Daoy (cell line): ENCODE measurements at places on chromosomes 16 and 17.

- peak; percentile 86 for DNase-seq
These were observed 186.5 kb downstream of the STX8 start for GRCh38 chr17:9389111-9389527.

DNA sequence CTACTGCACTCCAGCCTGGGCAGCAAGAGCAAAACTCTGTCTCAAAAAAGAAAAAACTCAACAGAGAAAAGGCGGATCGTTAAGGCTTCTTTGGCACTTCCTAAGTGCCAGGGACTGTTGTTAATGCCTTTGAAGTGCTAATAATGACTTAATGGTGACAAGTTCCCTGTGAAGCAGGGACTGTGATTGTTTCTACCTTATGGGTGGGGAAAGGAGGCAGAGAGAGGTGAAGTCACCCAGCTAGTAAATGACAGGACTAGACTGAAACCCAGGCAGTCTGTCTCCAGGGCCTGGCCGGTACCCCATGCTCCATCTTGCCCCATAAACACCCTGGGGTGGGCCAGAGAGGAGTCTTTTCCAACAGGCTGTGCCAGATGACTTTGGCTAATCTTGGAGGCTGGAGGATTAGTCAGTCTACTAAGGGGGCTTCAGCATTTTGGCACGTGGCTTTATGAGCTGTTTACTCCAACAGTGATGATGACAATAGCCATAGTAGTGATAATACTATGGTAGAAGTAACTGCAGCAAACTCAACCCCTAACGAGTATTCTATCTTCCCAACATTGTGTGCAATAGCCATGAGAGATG, 26.9 kb downstream of the ABCC1 start:
- DNase-seq = no peak

- DNase-seq = no peak
These were observed 78.3 kb downstream of the GAS7 start for GRCh38 chr17:10120109-10120485.

- peak; percentile 3 for DNase-seq
These were observed 189.2 kb downstream of the SEC14L1 start for GRCh38 chr17:77329741-77330531.

- peak; percentile 16 for DNase-seq
These were observed 8.0 kb downstream of the TSR3 start for GRCh38 chr16:1343428-1344242.

DNA sequence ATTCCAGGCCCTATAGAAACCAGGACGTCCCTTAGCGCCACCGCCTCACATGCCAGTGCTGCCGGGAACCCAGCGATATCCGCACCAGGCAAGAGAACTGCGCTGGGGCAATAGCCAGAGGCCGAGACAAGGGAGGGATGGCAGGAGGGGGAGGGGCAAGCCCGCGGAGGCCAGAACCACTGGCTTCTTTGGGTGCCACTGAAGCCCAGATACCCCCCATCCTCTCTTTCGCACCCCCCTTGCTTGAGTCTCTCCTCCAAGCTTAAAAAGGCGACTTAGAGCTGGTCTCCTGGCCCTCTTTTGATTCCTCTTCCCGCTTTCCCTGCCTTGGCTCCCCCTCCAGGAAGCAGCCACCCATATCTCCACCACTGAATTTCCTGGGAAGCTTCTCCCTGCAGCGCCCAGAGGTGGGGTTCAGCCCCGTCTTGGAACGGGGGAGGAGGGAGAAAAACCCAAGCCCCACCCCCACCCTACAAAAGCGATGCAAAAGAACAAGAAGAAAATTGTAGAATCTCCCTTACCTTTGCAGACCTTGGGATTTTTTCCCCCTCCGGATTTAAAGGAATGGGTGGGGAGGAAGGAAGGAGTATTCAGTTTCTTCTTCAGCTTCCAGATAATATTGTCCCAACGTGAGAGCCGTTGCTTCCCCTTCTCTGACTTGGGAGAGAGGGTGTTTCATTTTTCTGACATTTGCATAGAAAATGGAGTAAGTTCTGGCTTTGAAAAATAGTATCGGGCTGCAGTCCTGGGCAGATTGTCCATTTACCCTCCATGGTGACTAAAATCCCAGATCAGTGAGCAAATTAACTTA, 622 bp downstream of the HOXB6 start:
- peak; percentile 67 for DNase-seq

GRCh38 chr16:4298761-4299522, 16.9 kb upstream of the GLIS2 start:
- DNase-seq = peak; percentile 95

DNA sequence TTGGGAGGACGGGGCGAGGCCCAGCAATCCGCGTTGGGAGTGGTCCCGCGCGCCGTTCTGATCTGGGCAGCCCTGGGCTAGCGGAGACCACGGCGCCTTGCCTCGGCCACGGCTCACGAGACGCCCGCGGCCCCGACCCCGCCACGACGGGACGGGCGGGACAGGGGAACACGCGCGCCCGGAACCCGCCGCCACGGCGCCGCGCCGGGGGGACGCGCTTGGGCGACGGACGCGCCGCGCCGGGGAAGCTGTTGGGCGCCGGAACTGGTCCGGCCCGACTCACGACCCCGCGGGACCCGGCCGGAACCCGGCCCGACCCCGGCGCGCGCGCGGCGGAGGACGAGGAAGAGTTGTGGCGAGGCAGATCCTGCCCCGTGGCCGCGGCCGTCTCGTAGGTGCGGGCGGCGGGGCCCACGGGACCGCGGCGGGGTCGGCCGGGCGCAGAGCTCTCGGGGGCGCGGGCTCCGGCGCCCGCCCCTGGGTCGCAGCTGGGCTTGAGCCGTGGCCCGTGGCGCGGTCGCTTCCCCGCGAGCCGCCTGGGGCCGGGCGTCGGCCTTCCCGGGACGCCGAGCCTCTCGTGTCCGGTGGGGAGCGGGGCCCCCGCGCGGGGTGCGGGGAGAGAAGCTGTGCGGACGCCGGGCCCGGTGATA, at the start of gene ACSF3:
Gene ACSF3, plus strand, starts transcription at position 251 of the 650 bp plus-strand sequence. CDS start 6,830 bp downstream, outside the sequence.
- DNase-seq = peak; percentile 70

DNA sequence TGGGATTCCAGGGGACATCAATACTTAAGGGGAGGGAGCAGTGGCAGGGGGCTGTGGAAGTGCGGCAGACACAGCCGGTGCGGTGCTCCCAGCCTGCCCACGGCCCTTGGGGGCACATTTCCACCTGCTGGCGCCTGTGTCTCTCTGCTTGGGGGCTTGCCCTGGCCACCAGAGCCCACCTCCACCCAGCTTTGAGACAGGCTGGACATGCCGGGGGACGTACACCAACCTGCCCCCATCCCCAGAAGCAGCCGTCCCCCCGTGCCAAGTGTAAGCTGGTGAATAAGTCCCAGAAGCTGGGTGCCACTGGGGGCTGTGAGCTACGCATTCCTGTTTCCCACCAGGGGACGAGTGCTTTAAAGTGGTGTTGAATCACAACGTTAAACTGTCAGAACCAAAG, 172.6 kb downstream of the GSG1L start:
- DNase-seq = no peak

DNA sequence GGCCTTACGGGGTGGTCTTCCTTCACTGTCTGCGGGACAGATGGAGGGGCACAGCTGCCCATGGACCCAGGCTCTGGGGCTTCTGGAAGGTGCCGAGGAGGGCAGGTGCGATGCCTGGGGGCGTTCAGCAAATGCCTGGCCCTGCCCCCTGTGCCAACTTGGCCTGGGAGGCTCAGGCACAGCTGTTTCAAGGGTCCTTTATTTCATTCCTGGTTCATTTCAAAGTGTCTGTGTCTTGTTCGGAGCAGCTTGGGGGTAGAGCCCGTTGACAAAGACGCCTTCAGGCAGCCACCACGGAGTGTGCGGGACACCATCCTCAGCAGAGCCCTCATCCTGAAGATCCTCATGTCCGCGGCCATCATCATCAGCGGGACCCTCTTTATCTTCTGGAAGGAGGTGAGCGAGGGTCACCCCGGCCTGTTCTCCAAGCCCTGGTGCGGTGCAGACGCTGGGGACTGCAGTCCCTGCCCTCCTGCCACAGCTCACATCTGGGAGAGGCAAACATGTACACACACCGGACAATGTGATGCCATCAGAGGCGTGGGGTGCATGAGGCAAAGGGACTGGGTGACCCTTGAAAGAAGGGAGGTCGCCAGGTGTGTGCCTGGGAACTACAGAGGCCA, 43.9 kb downstream of the MEAK7 start:
- DNase-seq = no peak

GRCh38 chr16:57537194-57537505, 779 bp upstream of the CCDC102A start:
- DNase-seq = no peak

GRCh38 chr16:46974352-46974751, 878 bp upstream of the DNAJA2 start:
- peak; percentile 13 for DNase-seq

- DNase-seq = no peak
These were observed 1.0 kb upstream of the ANKRD40CL start for GRCh38 chr17:50768346-50768761.

GRCh38 chr17:58401287-58401686, 16.0 kb downstream of the RNF43 start:
- DNase-seq = no peak

- DNase-seq = peak; percentile 70
These were observed 8.0 kb downstream of the SPPL2C start for GRCh38 chr17:45852535-45853297.

DNA sequence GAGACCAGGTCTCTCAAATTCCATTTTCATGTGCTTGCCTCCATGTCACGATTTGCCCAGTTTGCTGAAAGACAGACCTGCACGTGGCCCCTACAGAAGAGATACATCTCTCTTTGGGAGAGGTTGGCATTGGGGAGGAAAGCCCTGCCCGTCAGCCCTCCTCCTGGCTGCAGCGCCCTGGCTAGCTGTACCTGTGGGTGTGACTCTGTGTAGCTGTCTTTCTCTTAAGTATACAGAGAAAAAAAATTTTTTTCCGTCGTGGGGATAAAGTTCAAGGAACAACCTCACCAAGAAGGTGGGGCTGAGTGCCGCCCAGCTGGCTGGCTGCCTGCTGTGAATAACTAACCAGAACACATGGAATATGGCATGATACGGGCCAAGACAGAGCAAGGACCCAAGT, 26.5 kb downstream of the TMEM98 start:
- no peak for DNase-seq

DNA sequence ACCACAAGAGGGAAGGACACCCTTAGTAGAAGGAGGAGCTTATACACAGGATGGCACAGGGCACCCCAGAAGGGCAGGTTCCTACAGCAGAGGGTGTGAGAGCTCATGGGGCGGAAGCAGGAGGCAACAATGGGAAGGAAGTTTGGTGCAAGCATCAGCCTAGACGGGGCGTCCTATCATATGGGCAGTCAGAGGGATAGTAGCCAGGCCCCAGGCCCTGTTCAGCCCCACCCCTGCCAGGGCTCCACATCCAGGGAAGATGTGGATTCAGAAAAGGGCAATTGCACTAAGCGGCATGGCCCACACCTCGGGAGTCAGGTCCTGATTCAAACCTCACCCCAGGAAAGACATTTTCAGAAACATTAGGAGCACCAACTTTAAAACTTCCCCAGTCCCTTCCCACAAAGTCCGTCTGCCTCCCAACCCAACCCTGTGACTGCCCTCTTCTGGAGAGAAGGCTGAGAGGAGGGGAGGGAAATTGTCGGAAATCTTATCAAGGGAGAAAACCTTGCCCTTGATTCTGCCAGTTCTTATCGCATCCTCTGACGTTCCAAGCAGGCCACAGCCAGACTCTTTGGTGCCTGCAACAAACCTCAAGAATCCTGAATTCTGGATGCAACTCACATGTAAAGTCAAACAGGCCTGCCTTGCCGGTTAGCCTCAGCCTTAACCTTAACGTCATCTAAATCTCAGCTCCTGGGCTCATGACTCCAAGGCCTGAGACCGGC, 198.8 kb upstream of the CDH5 start:
- DNase-seq = peak; percentile 15

- no peak for DNase-seq
These were observed 13.6 kb downstream of the USP36 start for GRCh38 chr17:78826836-78827509.

DNA sequence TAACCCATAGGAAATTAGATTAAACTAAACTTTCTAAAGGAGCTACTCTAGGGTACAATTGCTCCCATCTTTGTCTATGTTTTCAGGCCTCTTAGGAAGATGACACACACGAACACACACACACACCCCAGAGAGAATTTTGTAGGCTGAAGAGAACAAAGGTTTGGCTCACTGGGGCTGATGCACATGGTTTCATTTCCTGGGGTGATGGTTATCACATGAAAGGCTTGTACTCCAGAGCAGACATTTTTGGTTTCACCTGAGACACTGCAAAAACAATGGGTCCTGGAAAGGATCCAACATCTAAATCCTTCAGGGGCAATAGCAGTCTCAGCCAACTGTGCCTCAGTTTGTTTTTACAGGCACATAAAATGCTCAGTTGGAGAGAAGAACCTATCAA, 62.8 kb downstream of the GRB7 start:
- DNase-seq = peak; percentile 5

DNA sequence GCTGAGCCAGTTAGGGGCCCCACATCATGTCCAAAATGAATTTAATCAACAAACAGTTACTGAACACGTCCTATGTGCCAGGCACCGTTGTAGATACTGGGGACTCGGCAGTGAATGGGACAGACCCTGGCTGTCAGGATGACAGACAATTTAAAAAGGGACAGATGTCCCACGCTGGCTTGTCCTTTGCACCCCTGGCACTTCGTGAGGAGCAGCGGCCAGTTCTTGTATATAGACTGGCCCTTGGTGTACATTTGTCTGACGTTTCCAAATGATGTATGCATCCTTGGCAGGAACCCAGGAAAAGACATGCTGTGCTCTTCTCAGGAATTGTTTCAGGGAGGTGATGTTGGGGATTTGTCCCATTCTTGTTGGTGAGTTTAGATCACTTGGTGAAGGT, 21.1 kb downstream of the IL4R start:
- DNase-seq = no peak

DNA sequence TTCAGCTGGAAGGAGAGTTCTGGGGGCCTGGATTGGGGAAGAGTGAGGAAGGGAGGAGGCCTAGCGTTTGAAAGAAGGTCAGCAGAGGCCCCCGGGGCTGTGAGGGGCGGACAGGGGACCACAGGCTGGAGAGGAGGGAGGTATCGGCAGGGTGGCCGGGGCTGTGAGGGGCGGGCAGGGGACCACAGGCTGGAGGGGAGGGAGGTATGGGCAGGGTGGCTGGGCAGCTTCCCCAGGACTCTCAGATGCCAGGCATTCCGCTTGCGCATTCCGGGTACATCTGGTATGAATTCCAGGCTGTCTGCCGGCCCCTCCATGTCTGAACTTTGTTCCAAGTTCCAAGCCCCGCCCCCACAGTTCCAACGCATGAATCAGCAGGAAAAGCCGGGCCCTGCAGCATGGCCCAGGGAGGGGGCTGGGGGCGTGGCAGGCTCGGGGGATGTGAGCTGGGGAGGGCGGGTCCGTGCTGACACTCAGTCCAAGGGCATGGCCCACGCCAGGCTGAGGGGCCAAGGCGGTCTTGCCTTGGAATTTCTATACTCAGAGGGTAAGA, 4.3 kb upstream of the TLCD2 start:
- peak; percentile 99 for DNase-seq

- no peak for DNase-seq
These were observed 250.2 kb downstream of the CDH13 start for GRCh38 chr16:82876951-82877350.

GRCh38 chr16:333406-334094, 19.0 kb downstream of the AXIN1 start:
- no peak for DNase-seq

GRCh38 chr17:76568811-76569221, 16.8 kb downstream of the ST6GALNAC2 start:
- no peak for DNase-seq
